ENCODE measurements at places on chromosomes 11 and 22.

DNA sequence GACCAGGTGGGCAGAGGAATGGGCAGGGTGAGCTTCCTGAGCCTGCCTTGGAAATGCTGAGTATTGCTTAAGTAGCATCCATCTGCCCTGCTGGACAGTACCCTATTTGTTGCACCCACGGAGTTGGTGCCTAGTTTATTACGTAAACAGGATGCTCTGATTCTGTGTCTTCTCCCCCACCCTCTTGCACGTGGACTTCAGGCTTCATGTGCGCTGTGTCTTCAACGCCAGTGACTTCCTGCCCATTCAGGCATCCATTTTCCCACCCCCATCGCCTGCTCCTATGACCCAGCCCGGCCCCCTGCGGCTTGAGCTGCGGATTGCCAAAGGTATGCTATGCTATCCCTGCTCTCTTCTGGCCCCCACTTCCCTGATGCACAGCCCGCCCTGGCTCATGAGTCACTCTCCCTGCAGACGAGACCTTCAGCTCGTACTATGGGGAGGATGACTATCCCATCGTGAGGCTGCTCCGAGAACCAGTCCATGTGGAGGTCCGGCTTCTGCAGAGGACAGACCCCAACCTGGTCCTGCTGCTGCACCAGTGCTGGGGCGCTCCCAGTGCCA lies 5.7 kb downstream of the ZP1 start:
- no peak for DNase-seq

- no peak for DNase-seq
Observed at GRCh38 chr11:68436162-68436888, 24.2 kb upstream of the PPP6R3 start.

- DNase-seq = no peak
Observed at GRCh38 chr11:76287227-76287626, 80.9 kb upstream of the WNT11 start.

DNA sequence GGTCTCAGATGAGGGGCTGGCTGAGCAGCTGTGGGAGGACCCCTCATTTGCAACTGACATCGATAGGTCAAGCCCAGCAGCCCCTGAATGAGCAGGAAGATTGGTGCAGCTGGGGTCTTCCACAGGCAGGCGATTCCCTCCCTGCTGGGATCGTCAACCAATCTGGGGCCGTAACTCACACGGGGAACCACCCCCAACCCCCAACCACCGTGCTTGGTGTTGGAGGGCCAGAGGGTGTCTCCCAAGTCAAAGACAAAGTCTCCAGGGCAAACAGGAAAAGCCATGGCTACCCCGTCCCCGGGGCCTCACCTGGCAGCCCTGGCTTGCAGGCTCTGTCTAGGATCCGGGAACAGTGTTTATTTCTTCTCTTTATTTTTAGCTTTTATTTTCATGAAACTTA lies 26.9 kb upstream of the SCUBE1 start:
- no peak for DNase-seq

- DNase-seq = no peak
Observed at GRCh38 chr11:27094120-27094519, 53.5 kb downstream of the BBOX1 start.

DNA sequence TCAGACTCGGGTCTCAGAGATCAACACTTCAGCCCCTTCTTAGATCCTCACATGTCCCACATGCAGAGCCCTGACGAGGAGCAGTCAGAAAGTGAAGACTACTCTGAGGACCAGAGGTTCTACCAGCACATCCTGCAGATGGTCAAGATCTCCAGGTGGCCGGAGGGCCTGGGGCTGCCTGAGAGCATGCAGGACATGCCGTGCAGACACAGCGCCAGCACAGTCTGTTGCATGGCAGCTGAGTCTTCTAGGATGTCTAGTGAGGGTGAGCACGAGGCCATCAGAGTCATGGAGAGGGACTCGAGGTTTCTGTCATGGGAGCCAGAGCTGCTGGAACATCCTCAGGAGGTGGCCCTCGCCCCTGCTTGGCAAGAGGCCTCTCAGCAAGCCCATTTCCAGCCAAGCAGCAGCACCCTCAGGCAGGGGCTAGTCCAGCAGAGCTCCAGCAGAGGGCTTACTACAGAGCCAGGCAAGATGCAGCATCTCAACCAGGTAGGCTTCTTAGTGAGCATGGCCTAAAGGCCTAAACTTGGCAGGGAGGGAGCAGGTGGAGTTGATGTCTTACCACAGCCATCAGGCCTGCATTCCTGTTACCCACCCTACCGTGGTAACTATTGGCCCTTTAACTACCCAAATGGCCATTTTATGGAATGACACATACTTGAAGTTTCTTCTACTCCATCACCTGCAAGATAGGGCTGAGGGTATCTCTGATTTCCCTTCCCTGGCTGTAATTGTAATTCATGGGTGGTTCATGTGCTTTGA lies 28.7 kb downstream of the CEP164 start:
- DNase-seq = no peak

- DNase-seq = no peak
Observed at GRCh38 chr22:19508024-19508776, 16.0 kb downstream of the CLDN5 start.

DNA sequence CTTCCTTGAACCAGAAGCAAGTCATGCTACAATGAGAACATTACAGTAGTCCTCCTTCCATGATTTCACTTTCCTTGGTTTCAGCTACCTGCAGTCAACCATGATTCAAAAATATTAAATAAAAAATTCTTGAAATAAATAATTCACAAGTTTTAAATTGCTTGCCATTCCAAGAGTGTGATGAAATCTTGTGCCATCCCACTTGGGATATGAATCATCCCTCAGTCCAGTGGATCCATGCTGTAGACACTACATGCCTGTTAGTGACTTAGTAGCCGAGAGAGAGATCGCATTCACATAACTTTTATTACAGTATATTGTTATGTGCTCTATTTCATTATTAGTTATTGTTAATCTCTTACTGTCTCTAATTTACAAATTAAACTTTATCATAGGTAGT lies 6.0 kb downstream of the HOATZ start:
- no peak for DNase-seq

- DNase-seq = no peak
Observed at GRCh38 chr11:19472679-19473078, 231.9 kb upstream of the E2F8 start.

GRCh38 chr11:30861531-30861930 lies 275.4 kb upstream of the MPPED2 start:
- no peak for DNase-seq

DNA sequence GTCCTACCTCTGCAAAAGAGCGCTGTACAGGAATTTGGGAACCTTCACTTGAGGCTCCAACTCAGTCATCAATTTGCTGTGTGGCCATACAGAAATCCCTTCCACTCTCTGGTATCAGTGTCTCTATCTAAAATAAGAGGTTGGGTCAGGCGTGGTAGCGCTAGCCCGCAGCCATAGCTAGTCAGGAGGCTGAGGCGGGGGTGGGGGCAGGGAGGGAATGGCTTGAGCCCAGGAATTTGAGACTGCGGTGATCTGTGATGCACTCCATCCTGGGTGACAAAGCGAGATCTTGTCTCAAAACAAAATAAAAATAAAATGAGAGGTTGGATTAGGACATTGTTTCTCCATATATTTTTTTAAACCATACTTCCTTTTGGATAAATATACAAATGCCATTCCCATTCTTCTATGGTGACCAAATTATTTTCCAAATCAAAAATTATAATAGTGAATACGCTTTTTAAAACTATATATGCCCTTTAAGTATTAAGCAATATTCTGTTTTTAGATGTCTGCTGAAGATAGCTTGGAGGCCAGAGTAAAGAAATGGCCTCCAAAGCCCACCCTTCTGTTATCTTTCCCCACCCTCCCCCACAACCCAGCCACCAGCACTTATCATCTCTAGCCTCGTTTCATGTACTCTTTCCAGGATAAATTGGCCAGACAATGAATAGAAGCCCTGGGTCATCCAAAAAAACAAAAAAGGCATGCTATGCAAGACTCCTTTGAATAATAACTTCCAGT lies 87.2 kb downstream of the PLEKHA7 start:
- DNase-seq = no peak

DNA sequence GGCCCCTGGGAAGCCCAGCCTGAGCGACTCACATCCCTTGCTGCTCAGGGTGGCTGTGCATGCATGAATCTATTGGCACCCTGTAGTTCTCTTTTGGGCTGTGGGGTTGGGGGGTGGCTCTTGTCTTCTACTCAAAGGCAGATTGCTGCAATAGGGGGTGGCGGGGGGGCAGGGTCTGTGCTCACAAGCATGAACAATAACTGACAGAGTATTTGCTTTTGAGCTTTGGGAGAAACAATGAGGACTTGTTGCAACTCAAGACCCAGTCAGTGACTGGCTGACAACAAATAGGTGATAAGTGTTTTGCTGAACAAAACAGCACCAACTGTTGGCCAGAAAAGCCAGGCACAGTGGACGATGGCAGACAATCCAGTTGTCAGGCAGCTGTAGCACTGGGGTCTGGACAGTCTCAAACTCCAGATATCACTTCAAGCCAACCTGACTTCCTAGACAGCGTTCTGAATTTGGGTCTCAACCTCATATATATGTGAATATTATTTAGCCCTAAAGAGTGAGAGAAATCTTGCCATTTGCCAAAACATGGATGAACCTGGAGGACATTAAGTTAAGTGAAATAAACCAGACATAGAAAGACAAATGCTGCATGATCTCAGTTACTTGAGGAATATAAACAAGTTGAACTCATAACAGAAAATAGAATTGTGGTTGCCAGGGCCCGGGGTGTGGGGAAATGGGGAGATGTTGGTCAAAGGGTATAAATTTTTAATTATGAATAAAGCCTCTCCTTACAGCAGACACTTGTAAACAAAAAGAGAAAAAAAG lies 61.7 kb downstream of the ME3 start:
- DNase-seq = no peak

- no peak for DNase-seq
Observed at GRCh38 chr22:41526226-41526829, 17.9 kb downstream of the POLR3H start.

GRCh38 chr11:46914910-46915309 lies 3.4 kb downstream of the LRP4 start:
- DNase-seq = no peak

DNA sequence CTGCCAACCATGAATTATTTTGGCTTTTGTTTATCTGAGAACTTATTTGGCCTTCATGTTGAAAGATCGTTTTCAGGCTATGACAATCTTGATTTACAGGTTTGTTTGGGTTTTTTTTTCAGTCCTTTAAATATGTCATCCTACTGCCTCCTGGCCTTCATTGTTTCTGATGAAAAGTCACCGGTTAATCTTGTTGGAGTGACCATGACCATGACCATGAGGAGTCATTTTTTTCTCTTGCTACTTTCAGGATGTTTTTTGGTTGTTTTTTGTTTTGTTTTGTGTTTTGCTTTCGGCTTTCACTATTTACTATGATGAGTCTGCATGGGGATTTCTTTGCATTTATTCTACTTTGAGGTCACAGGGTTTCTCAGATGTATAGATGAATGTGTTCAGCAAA lies 81.6 kb downstream of the BRD1 start:
- no peak for DNase-seq

- DNase-seq = no peak
Observed at GRCh38 chr22:37147186-37147990, 2.3 kb downstream of the IL2RB start.

DNA sequence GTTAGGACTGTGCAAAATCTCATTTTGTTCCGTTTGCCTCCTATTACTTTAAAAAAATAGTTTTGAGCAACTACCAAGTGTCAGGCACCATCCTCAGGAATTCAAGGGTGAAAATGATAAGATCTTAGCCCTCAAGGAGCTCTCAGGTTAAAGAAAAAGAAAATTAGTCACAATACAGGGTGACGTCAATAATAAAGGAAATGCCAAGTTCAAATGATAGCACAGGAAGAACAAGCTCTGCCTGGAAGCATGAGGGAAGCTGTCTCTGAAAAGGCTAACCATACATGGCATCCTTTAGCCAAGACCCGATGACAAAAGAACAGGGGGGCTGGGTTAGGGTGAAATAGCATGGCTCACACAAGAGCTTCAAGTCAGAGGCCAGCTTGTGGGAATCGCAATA lies 11.1 kb upstream of the MPZL2 start:
- no peak for DNase-seq

GRCh38 chr11:107250017-107250416 lies 207.6 kb downstream of the CWF19L2 start:
- no peak for DNase-seq

DNA sequence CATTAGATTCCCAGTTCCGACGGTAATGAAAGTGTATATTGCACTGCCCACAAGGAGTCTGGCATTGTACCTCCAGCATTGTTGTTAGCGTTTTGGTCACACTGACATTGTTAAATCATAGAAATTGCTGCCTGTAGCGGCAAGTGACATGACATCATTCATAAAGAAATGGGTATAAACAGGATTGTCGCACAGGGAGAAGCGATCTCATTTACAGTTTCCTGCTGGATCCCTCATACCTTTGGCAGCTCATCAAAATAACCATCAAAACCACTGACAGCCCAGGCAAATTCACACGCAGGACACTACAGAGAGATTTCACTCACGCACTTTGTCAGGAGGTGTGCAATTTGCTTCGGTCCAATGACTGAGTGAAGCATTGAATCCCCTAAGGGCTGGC lies 3.5 kb downstream of the HTR3B start:
- no peak for DNase-seq

DNA sequence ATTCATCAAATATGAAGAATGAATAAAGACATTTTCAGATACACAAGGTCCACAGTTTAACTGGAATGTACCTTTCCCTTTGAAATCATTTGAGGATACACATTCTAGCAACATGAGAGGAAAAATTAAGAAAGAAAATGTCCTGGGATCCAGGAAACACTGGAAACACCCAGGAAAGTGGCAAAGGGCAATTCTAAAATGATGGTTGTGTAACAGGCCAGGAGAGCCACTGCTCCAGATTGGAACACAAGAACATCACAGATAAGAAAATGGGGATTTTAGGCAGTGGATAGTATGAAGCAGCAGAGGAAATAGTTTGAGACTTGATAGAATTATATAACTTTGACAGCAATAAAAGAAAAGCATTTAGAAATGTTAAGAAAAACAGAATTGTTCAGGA lies 56.1 kb upstream of the GRIK4 start:
- DNase-seq = no peak

GRCh38 chr11:9753021-9753420 lies 89.1 kb downstream of the SWAP70 start:
- no peak for DNase-seq

DNA sequence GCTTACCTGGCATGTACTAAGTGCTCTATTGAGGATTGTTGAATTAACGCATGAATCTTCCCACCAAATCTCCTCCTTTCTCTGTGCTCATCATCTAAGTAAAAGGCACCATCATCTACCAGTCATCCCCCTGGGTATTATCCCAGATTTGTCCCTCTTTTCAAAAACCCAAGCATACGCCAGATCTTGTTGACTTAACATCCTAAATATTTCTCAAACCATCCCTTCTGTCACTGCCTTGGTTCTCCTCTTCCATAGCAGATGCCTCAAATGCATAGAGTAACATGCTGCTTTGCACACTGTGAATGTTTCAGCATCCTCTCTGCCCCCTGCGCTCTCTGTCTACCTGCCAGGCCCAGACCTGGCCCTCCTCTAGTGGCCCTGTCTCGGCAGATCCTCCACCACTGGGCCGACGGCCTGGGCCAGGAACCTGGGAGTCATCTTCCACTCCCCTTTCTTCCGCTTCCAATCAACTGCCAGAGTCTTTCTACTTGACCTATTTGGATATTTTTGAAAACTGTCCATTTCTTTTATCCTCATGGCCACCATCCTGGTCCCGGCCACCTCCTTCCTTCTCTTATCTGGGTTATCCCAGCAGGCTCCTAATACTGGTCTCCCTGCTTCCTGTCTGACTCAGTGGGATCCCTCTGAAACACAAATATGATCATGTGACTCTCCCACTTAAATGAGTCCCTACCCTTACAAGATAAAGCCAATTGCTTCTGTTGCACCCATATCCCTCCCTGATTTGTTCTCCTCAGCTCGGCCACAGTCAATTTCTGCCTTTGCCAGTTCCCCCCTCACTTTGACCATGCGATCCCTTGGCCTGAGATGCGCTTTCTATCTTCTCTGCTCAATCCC lies 3.4 kb upstream of the TAB1 start:
- DNase-seq = no peak
